ENCODE measurements at places on chromosomes 3 and 15. TPM values are rescaled to one million over a fixed set of nuclear protein-coding genes. Genes with fewer than 3 reads are reported as not detected.
A peak's percentile ranks its signal among the peaks of the same experiment; 100 is the strongest.

GRCh38 chr3:103134023-103134724 lies 699.4 kb downstream of the ZPLD1 start:
- H3K4me1 ChIP-seq, result no peaks in the 10 kb centered on the region
- H3K4me3 ChIP-seq, result no peak overlapping the region
- H3K27ac ChIP-seq, result no peak overlapping the region
- no peak for DNase-seq
- H3K36me3 ChIP-seq, result no peaks in the 10 kb centered on the region

The BCL2A1 gene
- total RNA-seq, result not detected

DNA sequence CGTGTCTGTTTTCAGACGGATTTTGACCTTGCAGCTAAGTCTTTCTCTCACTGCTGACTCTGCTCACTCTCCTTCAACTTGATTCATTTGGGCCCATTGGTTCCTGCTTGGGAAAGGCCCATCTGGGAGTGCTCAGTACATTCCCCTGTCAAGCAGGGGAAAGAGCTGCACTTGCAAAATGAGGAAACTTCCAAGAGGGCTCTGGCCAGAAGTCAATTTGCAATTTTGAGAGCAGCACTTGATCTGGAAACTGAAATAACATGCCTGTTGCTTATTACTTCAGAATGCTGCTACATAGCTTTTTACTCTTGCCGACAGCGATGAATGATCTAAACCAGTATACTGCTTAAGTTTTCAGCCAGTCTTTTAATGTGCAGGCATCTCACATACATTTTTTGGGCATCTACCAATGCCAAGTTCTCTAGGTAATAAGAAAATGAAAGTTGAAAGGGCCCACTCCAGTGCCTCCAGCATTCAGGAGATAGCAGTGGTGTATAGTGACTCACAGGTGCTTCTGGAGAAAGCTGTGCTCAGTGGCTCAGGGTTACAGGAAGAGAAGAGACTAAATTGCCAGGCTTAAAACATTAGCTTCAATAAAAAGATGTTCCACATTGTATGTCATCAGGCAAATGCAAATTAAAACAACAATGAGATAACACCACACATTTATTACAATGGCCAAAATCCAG lies 70.1 kb upstream of the RORA start:
- H3K27me3 ChIP-seq, result no peaks in the 10 kb centered on the region
- no peak for DNase-seq
- no peak overlapping the region for H3K27ac ChIP-seq

GRCh38 chr3:85342915-85343314 lies 384.1 kb downstream of the CADM2 start:
- no peaks in the 10 kb centered on the region for H3K27me3 ChIP-seq
- H3K36me3 ChIP-seq, result no peaks in the 10 kb centered on the region
- DNase-seq, result no peak
- no peaks in the 10 kb centered on the region for H3K4me1 ChIP-seq

The PDCD6IP gene
- total RNA-seq, result 203 TPM

GRCh38 chr3:123783811-123784210 lies 100.3 kb downstream of the MYLK start:
- no peak for DNase-seq
- H3K36me3 ChIP-seq, result peaks cover 15% of the 10 kb centered on the region
- H3K4me3 ChIP-seq, result no peak overlapping the region
- H3K27me3 ChIP-seq, result no peaks in the 10 kb centered on the region
- H3K27ac ChIP-seq, result no peak overlapping the region

DNA sequence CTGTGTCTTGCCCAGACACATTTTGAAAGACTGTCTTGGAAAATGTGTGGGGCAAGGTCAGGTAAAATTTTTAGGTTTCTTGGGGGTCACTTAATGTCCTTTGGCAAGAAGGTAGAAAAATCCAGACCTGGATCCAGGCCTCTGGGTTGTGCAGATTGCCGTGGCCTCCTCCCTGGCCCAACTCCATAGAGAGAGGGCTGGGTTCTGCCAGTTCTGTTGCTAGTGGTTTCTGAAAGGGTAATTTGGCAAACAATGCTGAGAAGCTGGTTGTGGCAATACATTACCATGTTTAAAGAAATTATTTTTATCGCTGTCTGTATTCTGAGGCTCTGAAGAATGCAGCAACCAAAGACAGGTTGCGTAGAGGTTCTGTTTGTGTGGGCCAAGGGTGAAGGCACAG lies 20.2 kb upstream of the TMEM158 start:
- H3K36me3 ChIP-seq, result no peaks in the 10 kb centered on the region
- no peaks in the 10 kb centered on the region for H3K4me1 ChIP-seq
- H3K27ac ChIP-seq, result no peak overlapping the region
- no peak for DNase-seq

DNA sequence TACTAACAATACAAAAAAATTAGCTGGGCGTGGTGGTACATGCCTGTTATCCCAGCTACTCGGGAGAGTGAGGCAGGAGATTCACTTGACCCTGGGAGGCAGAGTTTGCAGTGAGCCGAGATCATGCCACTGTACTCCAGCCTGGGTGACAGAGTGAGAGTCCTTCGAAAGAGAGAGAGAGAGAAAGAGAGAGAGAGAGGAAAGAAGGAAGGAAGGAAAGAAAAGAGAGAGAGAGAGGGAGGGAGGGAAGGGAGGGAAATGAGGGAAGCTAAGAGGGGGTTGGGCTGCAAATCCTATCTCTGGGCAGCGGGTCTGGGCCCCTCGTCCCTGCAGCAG lies 59.9 kb upstream of the TFRC start:
- H3K4me1 ChIP-seq, result peaks cover 9% of the 10 kb centered on the region
- no peaks in the 10 kb centered on the region for H3K27me3 ChIP-seq
- DNase-seq, result no peak
- no peak overlapping the region for H3K27ac ChIP-seq
- no peak overlapping the region for H3K4me3 ChIP-seq

The PDZRN3 gene
- total RNA-seq, result 19.8 TPM

The PLIN1 gene
- total RNA-seq, result not detected

The GOLGA6L7 gene
- not detected for total RNA-seq

The TTLL13 gene
- 0.14 TPM for total RNA-seq

DNA sequence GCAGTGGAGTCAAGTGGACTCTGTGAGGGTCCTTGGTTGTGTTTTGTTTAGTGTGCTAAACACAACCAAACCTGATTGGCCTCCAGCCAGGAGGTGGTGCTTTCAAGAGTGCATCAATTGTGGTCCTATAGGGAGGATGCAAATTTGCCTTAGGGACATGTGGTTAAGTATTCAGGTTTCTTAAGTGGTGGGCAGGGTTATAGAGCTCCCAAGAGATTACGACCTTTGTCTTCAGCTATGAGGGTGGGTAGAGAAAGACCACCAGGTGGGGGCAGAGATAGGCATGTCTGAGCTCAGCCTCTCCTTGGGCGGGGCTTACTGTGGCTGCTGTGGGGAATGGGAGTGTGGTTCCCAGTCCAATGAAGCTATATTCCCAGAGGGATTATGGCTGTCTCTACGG lies 186.6 kb downstream of the SQOR start:
- no peak overlapping the region for H3K27ac ChIP-seq
- H3K4me3 ChIP-seq, result no peak overlapping the region
- no peaks in the 10 kb centered on the region for H3K4me1 ChIP-seq
- DNase-seq, result no peak

GRCh38 chr3:58204720-58205119 lies 6.1 kb downstream of the DNASE1L3 start:
- H3K4me1 ChIP-seq, result peaks cover 11% of the 10 kb centered on the region
- H3K4me3 ChIP-seq, result no peak overlapping the region
- H3K27me3 ChIP-seq, result no peaks in the 10 kb centered on the region
- no peak for DNase-seq

DNA sequence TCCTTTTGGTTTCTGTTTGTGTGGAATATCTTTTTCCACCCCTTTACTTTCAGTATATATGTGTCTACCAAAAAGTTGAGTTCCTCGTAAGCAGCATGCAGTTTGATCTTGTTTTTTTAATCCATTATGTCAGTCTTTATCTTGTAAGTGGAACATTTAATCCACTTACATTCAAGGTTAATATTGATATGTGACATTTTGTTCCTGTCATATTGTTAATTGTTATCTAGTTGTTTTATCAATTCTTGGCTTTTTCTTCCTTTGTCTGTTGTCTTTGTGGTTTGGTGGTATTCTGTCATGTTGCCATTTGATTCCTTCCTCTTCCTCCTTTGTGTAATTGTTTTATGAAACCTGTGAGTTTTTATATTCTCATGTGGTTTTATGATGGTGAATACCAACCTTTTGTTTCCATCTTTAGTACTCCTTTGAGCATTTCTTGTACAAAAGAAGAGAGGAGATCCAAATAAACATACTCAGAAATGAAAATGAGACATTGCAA lies 43.4 kb upstream of the XCR1 start:
- H3K36me3 ChIP-seq, result no peaks in the 10 kb centered on the region
- no peak overlapping the region for H3K27ac ChIP-seq
- no peak overlapping the region for H3K4me3 ChIP-seq
- no peaks in the 10 kb centered on the region for H3K4me1 ChIP-seq
- H3K27me3 ChIP-seq, result peaks cover 5% of the 10 kb centered on the region
- no peak for DNase-seq

DNA sequence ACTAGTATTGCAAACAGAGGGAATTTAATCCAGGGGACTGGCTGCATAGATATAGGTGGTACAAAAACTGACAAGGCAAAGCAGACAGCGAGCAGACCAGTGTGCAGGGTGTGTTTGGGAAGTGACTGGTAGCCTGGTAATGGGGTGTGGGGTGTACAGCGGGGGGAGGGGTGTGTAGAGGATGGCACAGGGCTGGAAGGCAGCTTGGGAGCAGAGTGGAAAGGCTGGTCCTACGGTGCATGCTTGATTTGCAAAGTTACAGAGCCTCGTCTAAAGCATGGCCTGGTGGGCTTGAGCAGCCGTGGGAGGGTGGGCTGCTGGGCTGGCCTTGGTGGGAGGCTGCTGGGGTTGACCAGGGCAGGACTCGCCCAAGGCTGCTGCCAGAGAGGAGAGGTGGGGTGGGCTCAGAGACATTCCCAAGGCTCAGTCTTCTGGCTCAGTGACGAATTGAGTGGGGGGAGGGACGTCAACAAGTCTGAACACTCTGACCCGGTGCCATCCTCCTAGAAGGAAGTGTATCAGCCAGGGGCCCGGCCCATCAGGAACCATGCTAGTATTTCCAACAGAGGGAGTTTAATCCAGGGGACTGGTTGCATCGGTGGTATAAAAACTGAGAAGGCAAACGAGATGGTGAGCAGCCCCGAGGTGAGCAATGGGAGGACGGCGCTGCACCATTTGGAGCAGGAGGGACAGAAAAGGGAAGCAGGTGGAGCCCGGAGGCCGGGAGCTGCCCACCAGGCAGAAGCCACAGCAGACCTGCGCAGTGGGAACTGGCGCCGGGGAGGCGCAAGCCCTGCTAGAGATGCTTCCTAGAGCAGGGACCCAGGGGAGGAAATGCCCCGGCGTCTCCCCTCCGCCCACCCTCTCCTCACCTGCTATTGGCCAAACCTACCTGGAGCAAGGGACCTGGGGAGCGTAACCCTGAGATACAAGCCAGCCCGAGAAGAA lies 29.2 kb downstream of the CPN2 start:
- no peak for DNase-seq
- H3K27ac ChIP-seq, result no peak overlapping the region
- no peak overlapping the region for H3K4me3 ChIP-seq
- no peaks in the 10 kb centered on the region for H3K36me3 ChIP-seq

The ROPN1 gene
- total RNA-seq, result not detected

GRCh38 chr15:73956743-73957135 lies 30.5 kb downstream of the LOXL1 start:
- no peak overlapping the region for H3K4me3 ChIP-seq
- peaks cover 12% of the 10 kb centered on the region for H3K36me3 ChIP-seq
- DNase-seq, result peak; percentile 96
- H3K27me3 ChIP-seq, result no peaks in the 10 kb centered on the region
- H3K27ac ChIP-seq, result peak overlapping the region; percentile 76
- H3K4me1 ChIP-seq, result peaks cover 35% of the 10 kb centered on the region

- peak; percentile 69 for DNase-seq
- H3K27ac ChIP-seq, result peak overlapping the region; percentile 95
- H3K27me3 ChIP-seq, result no peaks in the 10 kb centered on the region
- H3K4me3 ChIP-seq, result no peak overlapping the region
- peaks cover 45% of the 10 kb centered on the region for H3K4me1 ChIP-seq
- H3K36me3 ChIP-seq, result no peaks in the 10 kb centered on the region
Observed at GRCh38 chr3:105362021-105362665, 4.6 kb upstream of the ALCAM start.

DNA sequence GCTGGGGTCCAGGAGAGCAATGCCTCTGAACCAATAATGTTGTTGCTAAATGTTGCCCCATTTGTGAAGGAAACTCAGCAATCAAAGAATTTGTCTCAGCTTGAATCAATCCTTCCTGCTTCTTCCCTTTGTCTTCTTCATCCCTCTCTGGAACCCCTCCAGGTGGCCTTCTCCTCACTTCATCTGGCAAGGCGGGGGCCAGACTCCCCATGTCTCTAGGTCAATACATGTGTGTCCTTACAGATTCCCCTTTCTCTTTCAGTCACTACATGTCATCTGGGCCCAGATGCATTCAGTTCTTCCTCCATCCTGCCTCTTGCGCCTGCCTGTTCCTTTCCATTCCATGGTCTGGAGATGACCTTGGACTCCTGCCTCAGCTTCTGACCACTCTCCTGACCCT lies 8.0 kb upstream of the LTF start:
- H3K36me3 ChIP-seq, result no peaks in the 10 kb centered on the region
- H3K27me3 ChIP-seq, result peaks cover 20% of the 10 kb centered on the region
- no peak overlapping the region for H3K4me3 ChIP-seq
- no peak overlapping the region for H3K27ac ChIP-seq
- no peak for DNase-seq

- H3K36me3 ChIP-seq, result no peaks in the 10 kb centered on the region
- H3K4me1 ChIP-seq, result no peaks in the 10 kb centered on the region
- H3K4me3 ChIP-seq, result no peak overlapping the region
Observed at GRCh38 chr3:66029443-66029842, 9.3 kb downstream of the MAGI1 start.

DNA sequence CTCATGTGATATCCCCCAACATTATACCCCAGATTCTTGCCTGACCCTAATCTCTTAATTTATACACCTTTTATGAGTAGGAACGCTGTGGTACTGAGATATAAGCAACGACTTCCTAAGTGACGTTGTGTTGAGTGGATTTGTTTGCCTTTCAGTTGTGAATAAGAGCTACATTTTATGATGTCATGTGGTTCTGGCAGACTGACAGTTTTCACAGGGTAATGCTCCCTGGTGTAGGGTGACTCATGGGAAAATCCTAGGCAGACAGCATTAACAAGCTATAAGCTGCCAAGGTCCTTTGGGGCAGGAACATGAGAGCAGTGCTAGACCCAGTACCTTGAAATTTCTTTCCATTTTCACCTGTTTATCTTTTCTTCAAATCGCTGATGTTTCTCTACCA lies 11.2 kb downstream of the C3orf52 start:
- H3K4me1 ChIP-seq, result peaks cover 37% of the 10 kb centered on the region
- H3K36me3 ChIP-seq, result peaks cover 7% of the 10 kb centered on the region
- no peak overlapping the region for H3K4me3 ChIP-seq
- no peaks in the 10 kb centered on the region for H3K27me3 ChIP-seq
- DNase-seq, result peak; percentile 99

DNA sequence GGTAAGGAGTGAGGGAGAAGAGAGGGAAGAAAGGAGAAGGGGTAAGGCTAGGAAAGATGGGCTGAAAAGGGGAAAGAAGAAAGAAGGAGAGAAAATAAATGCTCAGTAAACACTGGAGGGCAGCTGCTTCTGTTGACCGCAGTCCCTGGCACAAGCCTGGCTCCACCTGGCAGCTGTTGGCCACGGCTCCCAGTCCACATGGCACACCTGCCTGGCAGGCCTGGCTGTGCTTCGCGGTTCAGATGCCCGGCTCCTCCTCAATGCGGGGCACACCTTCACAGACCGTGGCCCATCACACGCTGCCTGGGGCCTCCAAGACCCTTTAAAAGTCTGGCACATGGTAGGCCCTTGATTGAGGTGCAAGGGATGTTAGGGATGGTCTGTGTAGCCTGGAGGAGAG lies 516.8 kb upstream of the PROK2 start:
- DNase-seq, result no peak
- no peaks in the 10 kb centered on the region for H3K27me3 ChIP-seq
- H3K27ac ChIP-seq, result no peak overlapping the region
- no peaks in the 10 kb centered on the region for H3K36me3 ChIP-seq

Measured in astrocyte (in vitro differentiated cells and primary cell).